Inflammatory macrophage treated with lipopolysaccharide for 1 hour (primary cell): ENCODE measurements at places on chromosomes 12 and 14.

- no peak for DNase-seq
These were observed 3.7 kb upstream of the TMX1 start for GRCh38 chr14:51236314-51236713.

GRCh38 chr12:12586879-12587675 is 24.4 kb upstream of the DUSP16 start:
- DNase-seq = no peak

DNA sequence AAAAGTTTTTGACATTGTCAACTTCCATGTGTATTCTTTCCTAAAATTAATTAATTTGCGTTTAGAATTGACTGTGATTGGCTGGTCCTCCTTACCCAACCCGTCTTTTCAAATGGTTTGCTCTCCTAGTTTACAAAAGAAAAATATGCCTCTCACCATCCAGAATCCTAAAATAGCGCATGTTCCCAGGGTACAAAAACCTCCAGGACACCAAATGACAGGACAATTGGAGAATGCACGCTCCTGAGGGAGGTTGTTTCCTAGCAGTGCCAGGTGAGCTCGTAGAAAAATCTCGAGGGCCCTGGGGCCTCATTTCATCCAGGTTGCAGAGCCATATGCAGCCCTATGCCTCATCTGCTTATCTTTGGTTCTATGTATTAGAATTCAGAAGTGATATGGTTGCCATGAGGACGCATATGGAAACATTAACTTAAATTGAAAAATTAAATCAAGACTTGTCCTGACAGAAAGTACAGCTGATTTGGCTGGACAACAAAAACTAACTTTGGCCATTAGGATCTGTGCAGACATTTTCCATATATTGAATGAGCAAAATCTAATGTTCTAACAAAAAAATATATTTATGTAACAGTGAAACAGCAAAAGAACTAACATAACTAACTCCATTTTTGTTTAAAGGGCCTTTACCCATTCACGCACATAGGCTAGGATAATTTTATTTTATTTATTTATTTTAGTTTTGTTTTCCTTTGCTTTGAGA is 28.2 kb upstream of the EGLN3 start:
- no peak for DNase-seq

GRCh38 chr12:53856132-53856531 is 82.5 kb upstream of the HOXC13 start:
- no peak for DNase-seq

GRCh38 chr12:124096869-124097434 is 123.9 kb downstream of the ZNF664 start:
- DNase-seq = no peak

GRCh38 chr14:92595267-92595666 is 81.7 kb downstream of the RIN3 start:
- no peak for DNase-seq

- no peak for DNase-seq
These were observed 164.0 kb downstream of the ETV6 start for GRCh38 chr12:11813438-11813813.

GRCh38 chr14:103696466-103697071 is 18.7 kb downstream of the XRCC3 start:
- no peak for DNase-seq

DNA sequence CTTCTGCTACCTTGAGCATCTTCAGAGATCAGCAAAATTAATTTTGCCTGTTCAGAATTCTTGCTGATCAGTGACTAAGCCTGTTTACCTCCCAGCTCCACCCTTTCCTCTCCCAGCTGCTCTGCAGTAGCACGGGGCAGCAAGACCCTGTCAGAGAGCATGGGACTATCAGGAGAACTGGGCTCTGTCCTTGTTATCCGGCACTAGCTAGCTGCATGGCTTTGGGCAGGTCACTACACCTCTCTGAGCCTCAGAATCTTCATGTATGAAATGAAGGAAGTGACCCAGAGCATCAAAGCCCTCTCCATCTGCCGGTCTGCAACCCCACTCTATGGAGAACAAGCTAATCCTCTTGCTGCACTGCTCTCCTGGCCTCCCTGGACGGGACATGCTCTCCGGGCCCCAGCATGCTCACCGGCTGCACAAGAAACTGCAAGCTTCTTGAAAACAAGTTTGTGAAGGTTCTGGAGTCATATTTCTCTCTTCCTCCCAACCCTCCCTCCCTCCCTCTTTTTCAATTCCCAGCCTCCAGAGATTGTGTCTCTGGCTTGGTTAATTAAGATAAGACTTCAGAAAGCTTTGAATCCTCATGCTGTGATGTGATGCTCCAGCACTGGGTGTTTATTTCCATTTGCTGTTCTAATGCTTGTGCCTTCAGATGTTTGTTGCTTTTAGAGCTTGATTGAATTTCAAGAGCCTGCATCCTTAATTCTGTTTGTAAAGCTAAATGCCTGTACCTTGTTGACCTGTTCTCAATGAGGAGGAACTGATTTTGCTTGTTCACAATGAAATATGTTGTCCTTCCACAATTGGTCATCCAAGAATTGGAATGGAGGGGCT is 101.1 kb downstream of the CRACR2A start:
- no peak for DNase-seq

DNA sequence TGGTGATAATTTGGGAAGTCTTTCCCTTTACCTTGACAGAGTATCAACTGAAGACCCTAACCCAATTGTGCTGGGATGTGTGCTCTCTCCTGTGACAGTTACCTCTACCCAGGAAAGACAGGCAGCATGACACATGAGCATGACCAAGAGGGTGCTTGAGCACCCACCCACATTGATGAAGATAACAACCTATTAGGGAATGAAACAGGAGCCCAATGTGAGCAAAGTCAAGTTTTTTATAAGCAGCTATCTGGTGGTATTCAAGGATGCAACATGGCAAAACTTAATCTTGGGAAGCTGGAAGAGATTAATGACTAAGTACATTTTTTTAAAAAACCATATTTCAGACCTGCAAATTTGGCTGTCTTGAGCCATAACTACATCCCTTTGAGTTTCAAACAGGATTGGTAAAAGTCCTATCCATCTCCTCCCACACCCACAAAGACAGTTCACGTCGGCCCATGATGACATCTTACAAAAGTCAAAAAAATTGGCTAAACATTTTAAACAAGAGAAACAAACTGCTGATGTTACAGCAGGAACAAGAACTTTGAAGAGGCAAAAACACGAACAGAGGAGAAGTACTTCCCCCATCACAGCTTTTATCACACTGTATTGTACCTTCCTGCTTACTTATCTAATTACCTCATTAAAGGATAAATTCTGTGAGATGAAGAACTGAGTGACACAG is 60.3 kb downstream of the MED13L start:
- DNase-seq = peak; percentile 18

DNA sequence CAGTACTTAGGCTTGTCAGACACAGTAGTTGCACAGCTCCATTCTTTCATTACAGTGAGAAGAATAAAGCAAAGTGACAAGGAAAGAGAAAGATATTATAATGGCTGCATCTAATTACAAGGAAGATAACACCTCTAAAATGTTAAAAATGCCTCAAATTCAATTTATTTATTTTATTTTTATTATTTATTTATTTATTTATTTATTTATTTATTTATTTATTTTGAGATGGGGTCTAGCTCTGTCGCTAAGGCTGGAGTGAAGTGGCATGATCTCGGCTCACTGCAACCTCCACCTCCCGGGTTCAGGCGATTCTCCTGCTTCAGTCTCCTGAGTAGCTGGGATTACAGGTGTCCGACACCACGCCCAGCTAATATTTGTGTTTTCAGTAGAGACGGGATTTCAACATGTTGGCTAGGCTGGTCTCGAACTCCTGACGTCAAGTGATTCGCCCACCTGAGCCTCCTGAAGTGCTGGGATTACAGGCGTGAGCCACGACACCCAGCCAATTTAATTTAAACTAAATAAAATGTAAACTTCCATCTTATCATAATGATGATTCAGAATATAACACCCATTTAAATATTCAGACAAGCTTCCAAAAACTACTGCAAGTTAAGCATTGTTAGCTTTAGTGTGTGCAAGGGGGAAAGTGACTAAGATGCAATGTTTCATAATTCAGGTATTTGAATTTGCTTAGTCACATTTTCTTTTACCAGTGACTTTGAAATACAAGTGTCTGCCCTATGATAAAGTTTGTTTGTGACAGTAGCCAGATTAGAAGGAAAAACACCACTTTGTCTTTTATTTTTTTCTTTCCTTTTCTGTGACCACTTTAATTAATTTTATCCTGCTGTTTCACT is 2.4 kb upstream of the CFAP54 start:
- no peak for DNase-seq

GRCh38 chr12:85357609-85358008 is 77.6 kb downstream of the ALX1 start:
- DNase-seq = no peak

DNA sequence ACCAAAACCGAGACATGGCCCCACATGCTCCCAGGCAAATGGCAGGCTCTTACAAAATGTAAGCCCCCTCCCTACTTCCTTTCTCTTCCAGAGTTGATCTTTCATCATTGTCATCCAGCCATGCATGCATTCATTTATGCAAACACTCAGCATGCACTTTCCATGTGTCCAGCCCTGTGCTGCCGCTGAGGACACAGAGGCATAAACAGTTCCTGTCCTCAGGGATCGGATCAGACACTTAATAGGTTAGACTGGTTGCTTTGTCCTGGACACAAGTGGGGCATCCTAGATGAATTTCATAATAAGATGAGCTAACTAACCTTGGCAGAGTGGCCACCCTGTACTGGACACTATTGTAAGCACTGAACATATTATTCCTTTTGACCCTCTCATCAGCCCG is 23.1 kb downstream of the PRIMA1 start:
- no peak for DNase-seq

GRCh38 chr14:103748534-103748857 is 32.9 kb downstream of the ZFYVE21 start:
- no peak for DNase-seq

- DNase-seq = no peak
These were observed 172.3 kb upstream of the ATXN7L3B start for GRCh38 chr12:74365178-74365964.

DNA sequence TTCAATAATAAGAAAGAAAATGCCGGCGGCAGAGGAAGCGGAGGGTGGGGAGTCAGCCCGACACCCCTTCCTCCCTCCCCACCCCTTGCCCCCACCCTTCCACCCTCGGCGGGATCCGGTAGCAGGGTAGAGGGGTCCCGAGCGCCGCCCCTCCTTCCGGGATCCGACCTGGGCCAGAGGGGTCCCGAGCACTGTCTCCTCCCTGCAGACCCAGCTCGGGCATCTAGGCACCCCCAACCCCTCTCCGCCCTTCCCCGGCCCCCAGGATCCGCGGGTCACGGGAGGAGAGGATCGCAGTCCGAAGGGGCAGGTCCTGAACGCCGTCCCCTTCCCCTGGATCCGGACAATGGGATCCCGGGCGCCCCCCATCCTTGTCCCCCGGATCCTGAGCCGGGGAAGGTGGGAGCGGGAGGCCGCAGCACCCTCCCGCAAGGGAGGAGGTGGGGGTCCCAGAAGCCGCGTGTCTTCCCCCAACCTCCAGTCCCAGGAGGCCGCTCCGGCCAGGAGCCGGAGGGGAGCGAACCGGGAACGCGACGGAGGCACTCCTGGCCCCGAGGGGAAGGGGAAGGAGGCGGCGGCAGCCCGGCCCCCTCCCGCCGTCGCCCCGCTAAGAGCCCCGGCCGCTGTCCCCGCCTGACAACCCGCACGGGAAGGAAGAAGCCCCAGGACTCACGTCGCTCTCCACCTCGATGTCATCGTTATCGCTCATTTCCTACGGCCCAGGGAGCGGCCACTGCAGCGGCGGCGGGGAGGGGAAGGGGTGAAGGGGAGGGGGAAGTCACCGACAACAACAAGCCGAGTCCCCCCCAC is 481 bp downstream of the MAX start:
- DNase-seq = no peak

GRCh38 chr12:2876431-2877046 is 435 bp downstream of the FOXM1 start:
- DNase-seq = peak; percentile 11

DNA sequence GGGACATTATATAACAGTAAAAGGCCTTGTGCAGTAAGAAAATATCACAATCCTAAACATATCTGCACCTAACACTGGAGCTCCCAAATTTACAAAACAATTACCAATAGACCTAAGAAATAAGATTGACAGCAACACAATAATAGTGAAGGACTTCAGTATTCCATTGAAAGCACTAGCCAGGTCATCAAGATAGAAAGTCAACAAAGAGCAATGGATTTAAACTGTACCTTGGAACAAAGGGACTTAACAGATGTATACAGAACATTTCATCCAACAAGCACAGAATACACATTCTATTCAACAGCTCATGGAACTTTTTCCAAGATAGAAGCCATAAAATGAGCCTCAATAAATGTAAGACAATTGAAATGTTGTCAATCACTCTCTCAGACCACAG is 209.5 kb upstream of the ARHGAP5 start:
- DNase-seq = no peak

DNA sequence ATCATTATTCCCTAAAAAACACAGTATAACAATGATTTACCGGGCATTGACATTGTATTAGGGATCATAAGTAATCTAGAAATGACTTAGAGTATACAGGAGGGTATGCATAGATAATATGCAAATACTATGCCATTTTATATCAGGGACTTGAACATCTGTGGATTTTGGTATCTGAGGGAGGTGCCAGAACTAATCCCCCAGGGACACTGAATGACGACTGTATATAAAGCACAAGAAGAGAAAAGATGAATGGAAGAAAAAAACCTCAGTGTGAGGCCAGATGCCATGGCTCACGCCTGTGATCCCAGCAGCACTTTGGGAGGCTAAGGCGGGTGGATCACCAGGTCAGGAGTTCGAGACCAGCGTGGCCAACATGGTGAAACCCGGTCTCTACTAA is 25.5 kb upstream of the COX6A1 start:
- no peak for DNase-seq

DNA sequence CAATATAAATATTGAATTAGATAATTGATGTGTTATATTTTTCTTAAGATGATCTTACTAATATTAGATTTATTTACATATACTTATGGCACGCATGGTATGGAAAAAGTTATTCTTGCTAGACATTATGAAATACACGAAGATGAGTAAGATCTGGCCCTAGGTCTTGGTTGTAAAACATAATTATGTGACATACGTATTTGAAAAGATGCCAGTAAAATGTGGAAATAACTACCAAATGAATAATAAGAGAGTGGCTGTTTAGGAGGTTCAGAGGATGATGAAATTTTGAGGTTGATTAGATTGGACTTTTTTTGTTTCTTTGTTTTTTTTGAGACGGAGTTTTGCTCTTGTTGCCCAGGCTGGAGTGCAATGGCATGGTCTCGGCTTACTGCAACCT is 41.3 kb downstream of the FANCM start:
- peak; percentile 61 for DNase-seq
